ENCODE measurements at places on chromosomes 12 and 14.

GRCh38 chr12:62537551-62537950 is 70.9 kb downstream of the MON2 start:
- peak; percentile 10 for DNase-seq

- no peak for DNase-seq
Observed at GRCh38 chr12:52689936-52690335, 9.7 kb upstream of the KRT1 start.

GRCh38 chr12:39538679-39539104 is 80.9 kb downstream of the ABCD2 start:
- no peak for DNase-seq

DNA sequence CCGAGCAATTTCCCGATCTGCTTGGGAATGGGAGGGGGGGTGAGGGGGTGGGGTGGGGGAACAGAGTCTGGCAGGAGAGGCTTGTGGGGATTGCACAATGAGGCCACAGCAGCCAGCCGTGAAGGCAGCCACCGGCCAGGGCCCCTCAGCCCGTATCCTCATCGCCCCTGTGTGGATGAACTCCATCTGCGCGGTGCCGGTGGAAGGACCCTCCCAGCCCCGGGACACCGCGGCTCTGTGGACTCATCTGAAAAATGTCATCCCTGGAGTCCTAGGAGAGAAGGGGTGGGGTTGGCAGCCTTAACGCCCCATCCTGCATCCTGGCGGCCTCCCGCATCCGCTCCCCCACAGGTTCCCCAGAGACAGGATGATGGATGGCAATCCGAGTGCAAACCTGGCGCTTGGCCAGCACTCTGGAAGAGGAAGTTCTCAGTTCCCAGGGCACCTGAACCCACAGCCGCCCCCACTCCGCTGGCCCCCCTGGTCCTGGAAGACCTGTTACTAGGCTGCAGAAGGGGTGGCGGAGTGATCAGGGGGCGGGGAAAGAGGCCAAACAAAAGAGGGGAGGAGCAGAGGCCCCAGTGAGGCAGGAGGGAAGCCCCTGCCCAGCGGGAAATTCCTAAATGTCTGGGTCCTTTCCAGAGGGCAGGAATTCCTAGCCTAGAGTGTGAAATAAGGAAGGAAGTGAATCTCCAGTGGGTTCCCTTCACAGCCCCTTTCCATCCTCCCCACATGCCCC is 1.2 kb upstream of the TNFAIP2 start:
- no peak for DNase-seq

DNA sequence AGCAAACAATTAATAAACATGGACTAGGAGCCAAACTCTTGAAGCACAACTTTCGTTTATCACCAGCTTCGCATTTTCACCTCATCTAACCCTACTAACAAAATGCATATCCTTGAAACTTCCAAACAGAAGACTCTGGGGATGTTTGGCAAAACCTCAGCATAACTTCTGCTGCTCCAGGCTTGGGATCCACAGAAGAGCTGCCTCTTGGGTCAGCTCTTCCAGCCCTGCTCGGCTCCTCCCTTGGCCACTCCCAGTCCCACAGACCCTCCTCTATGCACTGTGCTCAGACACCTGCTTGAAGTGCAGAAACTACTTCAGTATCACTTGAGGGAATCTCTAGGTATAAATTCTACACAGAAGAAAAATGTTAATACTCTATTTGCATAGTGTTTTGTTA is 110.0 kb upstream of the AMIGO2 start:
- DNase-seq, result no peak

GRCh38 chr12:132211816-132212215 is 67.6 kb downstream of the NOC4L start:
- no peak for DNase-seq

DNA sequence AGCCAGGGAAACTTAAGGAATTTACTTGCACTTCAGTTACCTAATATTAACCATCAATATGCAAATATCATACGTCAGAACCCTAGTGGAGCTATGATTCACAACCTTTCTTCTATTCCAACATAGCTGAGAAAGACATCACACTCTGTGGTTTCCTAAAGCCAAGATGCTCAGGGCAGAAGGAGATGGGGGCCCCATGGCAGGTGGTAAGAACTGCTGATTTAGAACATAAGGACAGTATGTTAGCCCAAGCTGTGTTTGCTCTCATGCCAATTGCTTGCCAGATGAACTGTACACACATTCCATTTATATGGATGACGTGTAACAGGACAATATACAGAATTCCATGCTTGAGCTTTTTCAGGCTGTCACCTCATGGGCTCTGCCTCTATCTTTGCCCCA is 34.6 kb downstream of the HECTD4 start:
- DNase-seq, result peak; percentile 32

DNA sequence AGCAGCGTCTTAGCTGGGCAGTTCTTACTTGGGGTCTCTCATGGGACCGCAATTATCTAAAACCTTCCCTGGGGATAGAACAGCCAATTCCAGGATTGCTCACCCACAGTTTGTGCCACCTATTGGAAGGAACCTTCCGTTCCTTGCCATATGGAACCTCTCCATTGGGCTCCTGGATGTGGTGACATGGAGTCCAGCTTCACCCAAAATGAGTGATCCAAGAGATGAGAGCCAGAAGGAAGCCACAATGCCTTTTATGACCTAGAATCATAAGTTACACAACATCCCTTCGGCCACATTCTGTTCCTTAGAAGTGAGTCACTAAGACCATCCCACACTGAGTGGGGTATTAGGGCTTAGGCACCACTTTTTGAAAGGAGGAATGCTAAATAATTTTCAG is 164.4 kb downstream of the FBXL14 start:
- peak; percentile 72 for DNase-seq

GRCh38 chr14:85165094-85165493 is 364.9 kb upstream of the FLRT2 start:
- DNase-seq, result no peak

GRCh38 chr12:2256453-2256852 is 203.7 kb downstream of the CACNA1C start:
- no peak for DNase-seq

- peak; percentile 44 for DNase-seq
Observed at GRCh38 chr14:59116984-59117415, 71.5 kb upstream of the DAAM1 start.

All from BJ (cell line).